Right ventricle myocardium superior (tissue), 1 donor: ENCODE measurements at places on chromosomes 13 and 19. TPM values are rescaled to one million over a fixed set of nuclear protein-coding genes. Genes with fewer than 3 reads are reported as not detected.

The ZNF677 gene
- 21.1 TPM for total RNA-seq

DNA sequence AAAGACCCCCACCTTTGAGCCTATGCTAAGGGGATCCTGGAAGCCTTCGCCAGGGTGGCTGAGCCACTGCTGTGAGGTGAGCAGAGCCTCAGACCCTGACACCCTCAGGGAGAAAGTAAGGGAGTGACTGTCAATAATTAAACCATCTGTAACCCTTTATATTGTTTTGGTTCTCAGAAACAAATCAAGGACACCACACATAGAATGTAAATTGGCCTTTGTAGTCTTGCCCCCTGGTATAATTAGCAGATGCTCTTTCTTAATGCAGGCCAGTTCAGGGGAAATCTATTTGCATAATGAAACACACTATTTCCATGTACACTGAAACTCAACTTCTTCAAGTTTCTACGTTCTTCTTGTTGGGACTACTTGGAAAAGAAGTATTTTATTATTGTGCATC is 127.7 kb upstream of the EDNRB start:
- DNase-seq, result no peak

DNA sequence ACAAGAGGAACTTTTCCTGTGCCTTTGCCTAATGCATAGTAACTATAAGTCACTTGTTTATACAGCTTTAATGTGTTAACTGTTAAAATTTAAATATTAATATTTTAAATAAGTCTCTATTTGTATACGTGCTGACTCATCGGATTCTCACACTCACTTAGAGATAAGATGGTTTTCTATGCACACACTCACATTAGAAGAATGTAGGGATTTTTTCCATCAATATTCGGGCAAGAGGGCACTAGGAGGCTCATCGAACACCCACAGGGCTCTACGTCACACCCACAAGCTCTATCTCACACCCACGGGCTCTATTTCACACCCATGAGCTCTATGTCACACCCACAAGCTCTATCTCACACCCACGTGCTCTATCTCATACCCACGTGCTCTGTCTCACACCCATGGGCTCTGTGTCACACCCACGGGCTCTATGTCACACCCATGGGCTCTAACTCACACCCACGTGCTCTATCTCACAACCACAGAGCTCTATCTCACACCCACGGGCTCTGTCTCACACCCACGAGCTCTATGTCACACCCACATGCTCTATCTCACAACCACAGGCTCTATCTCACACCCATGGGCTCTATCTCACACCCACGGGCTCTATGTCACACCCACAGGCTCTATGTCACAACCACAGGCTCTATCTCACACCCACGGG is 73.4 kb downstream of the COL4A2 start:
- no peak for DNase-seq

- no peak for DNase-seq
These were observed 557.2 kb downstream of the KCTD12 start for GRCh38 chr13:76329004-76329403.

The C19orf67 gene
- not detected for total RNA-seq

The IL4I1 gene
- not detected for total RNA-seq

GRCh38 chr13:46124967-46125933 is 20.4 kb upstream of the CPB2 start:
- DNase-seq, result no peak
